ENCODE measurements at places on chromosomes 16 and 17.

GRCh38 chr17:42980766-42981397, 517 bp downstream of the RUNDC1 start:
- no peak for DNase-seq

- DNase-seq = no peak
Measured at GRCh38 chr16:80058214-80058613, 457.7 kb upstream of the MAF start.

DNA sequence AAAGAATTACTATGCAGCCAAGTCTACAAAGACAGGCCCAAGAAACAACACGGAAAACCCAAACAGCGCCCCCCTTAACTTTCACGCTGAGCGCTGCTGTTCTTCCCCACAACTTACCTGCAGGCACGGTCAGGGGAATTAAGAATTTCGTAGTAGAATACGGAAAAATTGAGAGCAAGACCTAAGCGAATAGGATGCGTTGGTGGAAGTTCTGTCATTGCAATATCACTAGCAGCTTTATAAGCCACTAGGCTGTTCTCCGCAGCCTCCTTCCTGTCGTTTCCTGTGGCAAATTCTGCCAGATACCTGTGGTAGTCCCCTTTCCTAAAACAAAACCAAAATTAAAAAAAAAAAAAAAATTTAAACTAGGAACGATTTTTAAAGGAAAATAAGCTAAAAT, 39.0 kb downstream of the YWHAE start:
- no peak for DNase-seq

DNA sequence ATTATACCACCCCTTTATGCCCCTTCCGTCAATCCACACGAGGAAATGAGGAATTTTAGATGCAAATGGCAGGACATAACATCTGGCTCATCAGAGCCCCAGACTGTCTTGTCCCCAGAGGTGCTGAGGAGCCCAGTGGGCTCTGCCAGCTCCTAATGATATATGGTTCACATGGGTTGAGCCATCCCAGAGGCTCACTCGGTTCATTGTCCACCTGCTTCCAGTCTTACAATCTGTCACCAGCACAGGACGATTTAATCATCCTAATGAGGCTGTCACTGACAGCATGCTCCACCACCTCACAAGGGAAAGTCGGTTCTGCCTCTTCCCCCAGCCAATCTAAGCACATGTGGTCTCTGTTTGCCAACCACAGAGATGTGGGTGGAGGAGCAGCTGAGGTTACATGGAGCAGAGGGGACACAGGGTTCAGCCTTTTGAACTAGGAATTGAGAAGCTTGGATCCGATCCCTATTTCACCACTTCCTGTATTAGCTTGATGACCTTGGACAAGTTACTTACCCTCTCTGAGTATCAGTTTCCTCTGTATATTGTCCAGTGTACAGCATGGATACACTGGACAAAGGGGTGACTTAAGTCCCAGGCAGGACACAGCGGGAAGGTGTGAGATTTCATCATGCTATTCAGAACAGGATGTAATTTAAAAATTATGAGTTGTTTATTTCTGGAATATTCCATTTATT, 27.0 kb upstream of the DHX8 start:
- no peak for DNase-seq

All from stimulated activated CD8-positive, alpha-beta memory T cell treated with anti-CD3 and anti-CD28 coated beads, Interleukin-4, amount 100 ng/mL, for 4 hours (primary cell).